ENCODE measurements at places on chromosomes 16 and 17. TPM values are rescaled to one million over a fixed set of nuclear protein-coding genes. Genes with fewer than 3 reads are reported as not detected.
A peak's percentile ranks its signal among the peaks of the same experiment; 100 is the strongest.

- DNase-seq, result peak; percentile 92
Observed at GRCh38 chr16:6682142-6682811, 650.4 kb upstream of the RBFOX1 start.

The MYH2 gene
- not detected for total RNA-seq

The RNF151 gene
- total RNA-seq, result 0.44 TPM

The USH1G gene
- total RNA-seq, result 0.13 TPM

The MRPL27 gene
- 70.9 TPM for total RNA-seq

GRCh38 chr16:51152691-51153576 is 1.9 kb upstream of the SALL1 start:
- peak; percentile 85 for DNase-seq

GRCh38 chr17:16439303-16439791 is 24.0 kb downstream of the TRPV2 start:
- DNase-seq, result no peak

- DNase-seq, result peak; percentile 73
Observed at GRCh38 chr17:688100-688989, 26.3 kb downstream of the VPS53 start.

DNA sequence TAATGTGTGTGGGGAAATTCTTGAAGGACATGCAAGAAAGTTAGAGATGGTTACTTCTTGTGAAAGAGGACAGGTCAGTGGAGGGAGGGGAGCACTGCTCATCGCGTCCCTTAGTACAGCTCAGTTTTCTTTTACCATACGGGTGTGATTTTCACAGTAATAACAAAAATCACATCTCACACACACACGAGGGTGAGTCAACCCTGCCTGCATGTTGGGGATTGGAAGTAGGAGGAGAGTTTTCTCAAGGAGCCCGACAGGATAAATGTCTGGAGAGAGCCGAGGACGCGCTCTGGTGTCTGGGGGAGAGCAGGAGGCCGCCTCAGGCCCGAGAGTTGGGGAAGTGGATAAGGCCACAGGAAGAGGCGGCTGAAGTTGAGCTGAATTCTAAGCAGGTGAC is 16.4 kb downstream of the PLCD3 start:
- no peak for DNase-seq

The CFAP119 gene
- 12.6 TPM for total RNA-seq

- DNase-seq, result no peak
Observed at GRCh38 chr16:73186752-73187601, 139.0 kb upstream of the ZFHX3 start.

GRCh38 chr17:9371019-9371418 is 204.6 kb downstream of the STX8 start:
- no peak for DNase-seq

DNA sequence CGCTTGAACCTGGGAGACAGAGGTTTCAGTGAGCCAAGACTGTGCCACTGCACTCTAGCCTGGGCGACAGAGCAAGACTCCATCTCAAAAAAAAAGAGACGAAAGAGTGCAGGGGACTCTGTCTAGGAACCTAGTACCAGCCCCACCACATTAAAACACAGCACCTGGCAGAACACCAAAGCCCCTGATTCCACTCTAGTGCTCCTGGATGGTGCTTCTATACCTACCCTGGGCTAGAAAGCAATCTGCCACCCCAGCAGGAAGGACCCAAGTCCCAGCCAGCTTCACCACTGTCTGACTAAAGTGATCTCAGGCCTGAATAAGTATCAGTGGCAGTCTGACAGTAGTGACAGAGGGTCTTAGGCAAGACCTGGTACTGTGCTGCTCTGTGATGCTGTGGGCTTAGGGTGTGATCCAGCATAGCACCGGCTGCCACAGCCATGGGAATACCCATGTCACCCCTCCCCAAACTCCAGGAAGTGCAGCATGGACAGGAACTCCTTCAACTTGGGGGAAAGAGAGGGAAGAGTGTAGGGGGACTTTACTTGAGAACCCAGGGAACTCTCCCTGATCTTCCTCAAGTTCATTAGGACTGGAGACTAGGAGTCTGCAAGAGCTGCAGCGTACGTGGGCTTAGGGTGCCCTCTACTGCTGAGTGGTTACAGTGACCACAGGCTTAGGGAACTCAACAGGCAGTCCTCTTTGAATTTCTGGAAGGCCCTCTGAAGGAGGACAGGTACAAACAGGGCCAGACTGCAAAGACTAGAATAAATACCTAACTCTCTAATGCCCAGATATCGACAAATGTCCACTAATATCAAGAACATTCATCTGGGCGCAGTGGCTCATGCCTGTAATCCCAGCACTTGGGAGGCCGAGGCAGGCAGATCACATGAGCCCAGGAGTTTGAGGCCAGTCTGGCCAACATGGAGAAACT is 30.0 kb upstream of the RNF43 start:
- DNase-seq, result peak; percentile 97

The SETD6 gene
- 37.2 TPM for total RNA-seq

The HS3ST3B1 gene
- total RNA-seq, result 9.1 TPM

The PMFBP1 gene
- 4.1 TPM for total RNA-seq

DNA sequence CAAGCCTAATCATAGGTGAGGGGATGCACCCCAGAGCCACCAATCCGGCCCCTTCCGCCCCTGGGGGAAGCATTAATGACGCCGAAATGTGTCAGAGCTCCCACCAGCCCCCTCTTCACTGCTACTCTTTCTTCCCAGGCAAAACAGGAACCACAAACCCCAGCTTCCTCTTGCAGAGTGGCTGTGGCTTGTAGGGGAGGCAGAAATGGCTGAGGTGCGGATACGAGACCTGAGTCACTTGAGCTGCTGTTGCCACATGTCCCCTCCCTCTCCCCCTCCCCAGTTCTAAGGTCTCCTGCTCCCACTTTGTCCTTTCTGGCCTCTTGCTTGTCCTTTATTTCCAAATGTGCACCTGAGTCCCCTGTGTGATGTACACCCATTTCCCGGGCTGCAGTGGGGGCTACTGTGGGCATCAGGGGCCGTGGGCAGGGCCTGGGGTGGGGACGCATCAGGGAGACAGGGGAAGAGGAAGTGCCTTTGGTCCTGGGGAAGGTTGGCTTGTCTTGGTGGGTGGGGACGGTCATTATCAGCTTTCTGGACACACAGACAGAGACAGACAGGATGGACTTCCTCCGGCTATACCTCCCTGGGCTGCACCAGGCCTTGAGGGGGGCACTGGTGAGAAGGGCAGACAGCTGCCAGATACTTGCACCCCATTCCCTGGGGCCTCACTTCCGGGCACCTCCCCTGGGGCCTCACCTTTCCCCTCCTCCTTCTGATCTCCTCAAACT is at the start of gene APOBR:
TSS of gene APOBR (plus strand) at position 523 of the 731 bp plus-strand sequence. CDS start at position 562, 39 bp downstream.
- DNase-seq, result no peak

- DNase-seq, result no peak
Observed at GRCh38 chr17:65712383-65713267, 151.2 kb upstream of the AXIN2 start.

- no peak for DNase-seq
Observed at GRCh38 chr16:81821436-81822128, 42.5 kb downstream of the PLCG2 start.

DNA sequence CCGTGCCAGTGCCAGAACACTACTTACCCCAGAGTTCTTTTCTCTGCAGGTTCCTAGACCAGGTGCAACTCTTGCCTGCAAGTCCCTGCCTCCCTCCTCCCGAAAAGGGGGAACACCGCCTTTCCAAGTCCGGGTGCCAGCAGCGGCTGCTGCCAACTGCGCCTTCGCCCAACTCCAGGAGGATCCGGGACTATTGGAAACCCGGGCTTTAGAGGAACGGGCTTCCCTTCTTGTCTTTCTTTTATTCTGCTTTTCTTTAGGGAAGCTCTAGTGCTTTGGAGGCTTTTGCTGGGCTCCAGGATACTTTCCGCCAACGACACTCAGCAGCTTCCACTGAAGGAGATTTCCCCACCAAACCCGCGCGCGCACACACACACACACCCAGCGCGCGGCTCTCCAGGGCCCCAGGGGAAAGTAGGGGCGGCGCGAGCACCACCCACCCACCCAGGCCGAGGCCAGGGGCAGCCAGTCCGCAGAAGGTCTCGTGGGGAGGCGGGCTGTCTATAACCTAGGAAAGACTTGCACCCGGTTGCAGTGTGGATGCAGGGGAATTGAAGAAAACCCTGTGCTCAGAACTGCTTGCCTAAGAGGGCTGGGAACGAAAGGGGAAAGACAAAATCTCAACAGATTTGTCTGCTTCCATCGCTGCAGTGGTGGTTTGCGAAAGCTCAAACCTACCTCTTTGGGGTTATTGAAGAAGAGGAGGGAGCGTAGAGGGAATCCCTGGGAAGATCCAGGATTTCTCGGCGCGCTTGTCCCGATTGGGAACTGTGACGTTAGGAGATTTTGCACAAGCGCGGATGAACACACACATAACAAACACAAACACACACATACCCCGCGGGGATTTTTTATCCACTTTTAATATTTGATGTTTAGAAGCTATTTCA is 977 bp upstream of the CA10 start:
- DNase-seq, result peak; percentile 61

The KRT36 gene
- total RNA-seq, result not detected

DNA sequence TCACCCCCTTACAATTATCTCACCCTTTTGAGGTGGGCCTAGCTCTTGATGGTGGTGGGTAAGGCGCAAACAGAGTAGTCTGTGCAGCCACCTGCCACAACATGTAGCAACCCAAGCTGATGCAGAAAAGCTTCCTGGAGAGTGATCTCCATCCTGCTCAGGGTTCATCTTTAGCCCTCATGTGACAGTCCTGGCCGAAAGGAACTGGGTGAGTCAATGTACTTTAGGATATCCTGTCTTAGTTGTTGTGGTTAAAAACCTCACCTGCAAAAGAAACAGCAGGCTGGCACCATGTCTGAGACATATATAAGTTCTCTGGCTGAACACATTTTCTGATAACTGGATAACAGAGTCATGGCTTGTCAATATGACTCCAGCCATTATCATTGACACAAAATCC is 183.5 kb upstream of the CPHXL start:
- DNase-seq, result no peak

GRCh38 chr17:35804658-35805192 is 4.6 kb upstream of the TAF15 start:
- peak; percentile 83 for DNase-seq

DNA sequence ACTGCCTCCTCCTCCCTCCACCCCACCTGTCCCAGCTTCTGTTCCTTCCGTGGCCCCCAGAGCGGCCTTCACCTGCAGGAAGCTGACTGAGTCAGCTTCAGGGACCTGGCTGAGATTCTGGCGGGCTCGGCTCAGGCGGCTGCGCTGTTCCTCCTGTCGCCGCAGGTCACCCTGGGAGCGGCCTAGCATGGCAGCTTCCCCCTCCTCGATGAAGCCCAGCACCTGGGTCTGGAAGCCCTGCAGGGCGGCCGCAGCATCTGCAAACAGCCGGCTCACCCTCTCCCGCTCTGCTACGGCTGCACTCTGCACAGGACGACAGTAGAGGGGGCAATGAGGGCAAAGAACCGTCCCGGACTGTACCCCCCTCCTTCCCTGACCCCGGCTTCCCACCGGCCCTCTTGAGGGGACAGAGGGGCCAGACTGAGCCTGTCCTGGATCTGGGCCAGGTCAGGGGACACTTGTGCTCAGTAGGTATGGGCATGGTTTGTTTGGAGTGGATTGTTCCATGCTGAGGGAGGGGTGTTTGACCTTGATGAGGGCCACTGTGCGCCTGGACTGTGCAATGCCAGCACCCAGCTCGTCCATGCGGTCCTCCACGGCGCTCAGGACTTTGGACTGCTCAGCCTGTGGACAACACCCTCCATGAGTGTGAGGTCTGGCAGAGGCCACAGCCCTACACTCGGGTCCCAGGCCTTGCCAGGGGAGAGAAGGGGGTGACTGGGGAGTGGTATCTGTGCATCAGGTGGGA is 2.0 kb downstream of the TRIM47 start:
- DNase-seq, result peak; percentile 89

The CRYBA1 gene
- not detected for total RNA-seq

DNA sequence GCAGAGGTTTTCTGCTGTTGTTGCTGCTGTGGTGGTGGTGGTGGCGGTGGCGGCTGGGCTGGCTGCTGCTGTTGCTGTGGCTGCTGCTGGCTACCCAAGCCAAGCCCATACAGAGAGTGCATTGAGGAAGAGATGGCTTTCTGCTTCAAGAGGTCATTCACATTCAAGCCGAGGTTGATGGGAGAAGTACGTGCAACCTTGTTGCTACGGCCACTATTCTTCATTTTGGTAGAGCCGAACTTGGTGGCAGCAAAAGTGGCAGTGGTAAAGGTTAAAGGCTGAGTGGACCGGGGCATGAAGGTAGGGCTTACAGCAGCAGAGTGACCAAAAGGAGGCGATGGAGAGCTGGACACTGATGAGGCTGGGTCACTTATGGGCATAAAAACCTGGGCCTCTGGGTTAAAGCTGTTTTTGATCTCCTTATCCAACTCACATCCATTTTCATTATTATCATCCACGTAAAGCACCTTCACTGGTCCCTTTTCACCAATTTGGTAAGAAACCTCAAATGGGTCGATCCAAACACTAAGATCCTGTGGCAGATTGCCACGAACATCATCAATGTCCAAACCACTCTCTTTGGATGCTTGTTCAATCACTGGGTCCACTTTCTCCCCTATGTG is 2.8 kb downstream of the TOB1 start:
- DNase-seq, result peak; percentile 91

GRCh38 chr17:74739227-74739831 is 2.3 kb downstream of the RAB37 start:
- DNase-seq, result no peak

The GINS2 gene
- total RNA-seq, result 16.8 TPM

DNA sequence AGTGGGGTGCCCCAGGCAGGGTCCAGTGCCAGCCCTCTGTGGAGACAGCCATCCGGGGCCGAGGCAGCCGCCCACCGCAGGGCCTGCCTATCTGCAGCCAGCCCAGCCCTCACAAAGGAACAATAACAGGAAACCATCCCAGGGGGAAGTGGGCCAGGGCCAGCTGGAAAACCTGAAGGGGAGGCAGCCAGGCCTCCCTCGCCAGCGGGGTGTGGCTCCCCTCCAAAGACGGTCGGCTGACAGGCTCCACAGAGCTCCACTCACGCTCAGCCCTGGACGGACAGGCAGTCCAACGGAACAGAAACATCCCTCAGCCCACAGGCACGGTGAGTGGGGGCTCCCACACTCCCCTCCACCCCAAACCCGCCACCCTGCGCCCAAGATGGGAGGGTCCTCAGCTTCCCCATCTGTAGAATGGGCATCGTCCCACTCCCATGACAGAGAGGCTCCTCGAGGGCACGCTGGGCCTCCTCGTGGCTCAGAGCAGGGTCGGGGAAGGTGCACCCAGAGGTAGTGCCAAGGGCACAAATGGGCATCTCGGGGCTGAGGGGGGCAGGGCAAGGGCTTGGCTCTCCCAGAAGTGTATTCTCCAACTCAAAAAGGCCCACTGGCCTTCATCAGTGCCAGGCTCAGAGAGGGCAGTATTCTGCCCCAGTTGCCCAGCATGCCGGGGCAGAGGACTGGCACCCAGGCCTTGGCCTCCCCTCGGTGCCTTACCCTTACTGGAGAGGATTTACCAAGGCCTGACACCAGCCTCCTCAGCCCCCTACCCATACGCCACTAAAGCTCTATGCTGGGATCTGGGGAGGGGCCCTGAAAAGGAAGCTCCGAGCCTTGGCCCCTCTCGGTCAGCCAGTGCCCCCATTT is at the start of gene CDH5:
TSS of gene CDH5 (plus strand) at position 259 of the 867 bp plus-strand sequence. CDS start 12,647 bp downstream, outside the sequence.
- DNase-seq, result peak; percentile 60

- no peak for DNase-seq
Observed at GRCh38 chr16:17304106-17304490, 166.7 kb downstream of the XYLT1 start.
